Activated T-helper 2 cell treated with anti-CD3 and anti-CD28 coated beads, Interferon-gamma antibody, Interleukin-2, Interleukin-4, amounts not matched to agents 10 μg/mL and 5 μg/mL and 100 μg/mL, durations not matched to agents 14 hours and 24 hours and 36 hours (primary cell): ENCODE measurements at places on chromosomes 16 and 17. TPM values are rescaled to one million over a fixed set of nuclear protein-coding genes. Genes with fewer than 3 reads are reported as not detected.
A peak's percentile ranks its signal among the peaks of the same experiment; 100 is the strongest.

DNA sequence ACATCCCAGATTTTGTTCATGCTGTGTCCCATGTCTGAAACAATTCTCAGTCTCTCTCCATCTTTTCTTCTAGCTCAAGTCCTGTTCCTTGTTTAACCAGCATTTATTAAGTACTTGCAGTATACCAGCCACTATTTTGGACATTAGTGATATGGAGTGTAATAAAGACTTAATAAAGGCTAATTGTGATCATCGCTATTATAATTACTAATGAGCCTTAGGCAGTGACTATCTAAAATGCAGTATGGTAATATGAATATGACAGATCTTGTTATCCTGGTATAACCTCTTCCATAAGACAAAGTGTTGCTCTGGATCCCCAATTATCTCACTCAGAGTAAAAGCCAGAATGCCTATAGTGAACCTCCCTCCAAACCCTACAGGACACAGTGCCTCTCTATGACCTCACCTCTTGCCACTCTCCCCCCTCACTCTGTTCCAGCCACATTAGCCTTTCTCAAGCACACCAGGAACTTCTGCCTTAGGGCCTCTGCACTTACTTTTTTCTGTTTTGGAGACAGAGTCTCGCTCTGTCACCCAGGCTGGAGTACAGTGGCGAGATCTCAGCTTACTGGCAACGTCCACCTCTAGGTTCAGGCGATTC, 1.8 kb upstream of the FLOT2 start:
- no peak for DNase-seq

DNA sequence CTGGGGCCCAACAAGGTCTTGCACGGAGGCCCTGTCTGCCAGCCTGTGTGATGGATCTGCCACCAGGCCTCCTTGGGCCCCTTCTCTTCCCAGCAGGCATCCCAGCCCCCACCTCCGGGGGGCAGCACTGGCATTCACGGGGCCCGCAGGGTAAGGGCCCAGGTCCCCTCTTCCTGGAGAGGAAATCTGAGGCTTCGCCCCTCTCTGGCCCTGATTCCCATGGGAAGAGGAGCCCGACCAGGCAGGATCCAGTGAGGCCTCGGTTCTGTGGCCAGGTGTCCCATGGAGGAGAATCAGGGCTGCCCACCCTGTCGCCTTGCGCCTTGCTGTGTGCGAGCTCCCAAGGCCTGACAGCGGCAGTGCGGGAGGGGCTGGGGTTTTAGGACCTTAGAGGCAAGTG, 48.4 kb downstream of the PDPK1 start:
- DNase-seq: no peak

DNA sequence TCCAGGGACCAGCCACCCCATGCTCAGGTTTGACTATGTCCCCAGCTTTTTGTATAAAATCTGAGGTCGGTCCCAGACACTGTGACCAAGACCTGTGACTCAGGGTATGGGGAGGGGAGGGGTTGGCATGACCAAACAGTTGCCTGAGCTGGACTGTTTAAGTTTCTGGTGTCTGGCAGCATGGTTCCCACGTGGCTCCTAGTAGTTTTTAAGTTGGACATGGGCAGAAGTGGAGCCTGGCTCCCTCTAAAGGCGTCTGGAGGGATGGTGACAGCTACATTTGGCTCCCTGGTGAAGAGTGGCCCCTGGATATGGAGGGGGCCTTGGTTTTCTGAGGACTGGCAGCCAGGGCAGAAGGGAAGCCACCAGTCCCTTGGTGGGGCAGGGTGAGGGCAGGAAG, 7.9 kb downstream of the SMCR8 start:
- DNase-seq: no peak

GRCh38 chr17:79075446-79075750, 774 bp downstream of the ENGASE start:
- peak; percentile 21 for DNase-seq

DNA sequence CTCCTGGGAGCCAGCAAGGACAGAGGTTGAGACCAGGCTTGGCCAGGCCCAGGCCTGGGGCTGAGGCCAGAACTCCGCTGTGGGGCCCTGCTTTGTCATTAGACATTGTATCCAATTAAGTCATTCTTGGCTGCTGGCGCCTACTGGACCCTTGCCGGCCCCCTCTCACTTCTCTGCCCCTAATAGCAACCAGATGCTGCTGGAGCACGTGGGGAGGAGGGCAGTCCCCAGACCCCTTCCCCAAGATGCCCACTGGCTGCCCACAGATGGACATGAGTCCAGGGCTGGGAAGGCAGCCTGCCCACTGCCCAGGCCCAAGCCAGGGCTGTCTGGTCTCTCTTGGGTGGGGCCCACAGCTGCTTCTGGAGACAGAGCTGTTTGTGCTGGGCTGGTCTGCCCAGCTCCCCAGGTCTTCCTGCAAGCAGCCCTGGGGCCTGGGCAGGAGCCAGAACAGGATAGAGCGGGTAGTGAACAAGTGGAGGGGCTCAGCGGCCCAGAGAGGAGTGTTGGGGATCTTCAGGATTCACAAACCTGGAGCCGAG, 7.8 kb downstream of the PLXDC1 start:
- DNase-seq: no peak

DNA sequence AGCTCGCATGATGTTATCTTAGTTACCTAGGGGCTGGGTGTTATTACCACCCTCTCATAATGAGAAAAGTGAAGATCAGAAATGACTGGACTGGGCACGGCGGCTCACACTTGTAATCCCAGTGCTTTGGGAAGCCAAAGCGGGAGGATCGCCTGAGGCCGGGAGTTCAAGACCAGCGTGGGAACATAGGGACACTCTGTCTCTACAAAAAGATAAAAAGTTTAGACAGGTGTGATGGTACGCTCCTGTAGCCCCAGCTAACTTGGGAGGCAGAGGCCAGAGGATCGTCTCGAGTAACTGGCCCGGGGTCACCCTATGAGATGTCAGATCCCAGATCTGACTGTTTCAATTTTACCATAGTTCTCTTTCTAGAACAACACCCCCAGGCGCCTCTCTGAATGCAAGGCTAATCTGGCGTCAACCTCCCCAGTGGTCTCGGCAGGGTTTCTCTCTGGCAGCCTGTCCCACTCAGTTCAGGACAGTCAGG, 1.9 kb upstream of the CCDC102A start:
- DNase-seq: no peak

Gene TOP2A
- total RNA-seq: 193 and 199 TPM in 2 replicates

DNA sequence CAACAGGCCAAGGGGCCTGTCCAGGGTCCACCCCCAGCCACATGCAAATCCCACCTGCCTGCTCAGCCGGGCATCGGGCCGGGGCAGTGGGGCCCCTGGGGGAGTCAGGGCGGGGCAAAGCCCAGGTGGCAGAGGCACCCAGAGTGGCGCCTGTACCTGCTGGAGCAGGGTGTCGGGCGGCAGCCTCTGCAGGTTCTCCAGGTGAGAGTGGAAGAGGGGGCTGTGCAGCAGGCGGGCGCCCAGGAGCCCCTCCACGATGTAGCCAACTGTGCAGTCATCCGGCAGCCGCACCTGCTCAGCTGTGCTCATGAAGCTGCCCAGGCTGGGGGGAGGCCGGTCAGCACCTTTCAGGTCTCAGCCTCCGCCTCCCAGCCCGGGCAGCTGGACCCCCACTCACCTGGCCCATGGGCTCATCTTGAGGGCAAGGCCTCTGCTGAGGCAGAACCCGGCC, 2.1 kb downstream of the RFNG start:
- DNase-seq: no peak

DNA sequence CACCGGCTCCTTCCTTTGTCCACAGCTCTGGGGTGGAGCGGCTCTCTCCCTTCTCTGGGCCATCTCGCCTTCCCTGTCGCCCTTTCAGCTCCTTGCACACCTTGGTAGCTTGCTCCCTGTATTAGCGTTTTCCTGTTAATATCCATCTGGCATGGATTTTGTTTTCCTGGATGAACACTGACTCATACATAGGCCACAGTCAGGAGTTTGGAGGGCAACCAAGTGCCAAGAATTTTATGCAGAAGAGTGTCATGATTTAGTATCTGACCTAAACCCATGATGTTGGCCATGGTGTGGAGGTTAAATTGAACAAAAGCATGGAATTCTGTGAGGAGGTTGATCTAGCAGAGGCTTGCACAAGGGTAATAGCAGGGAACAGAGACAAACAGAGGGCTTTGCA, 180.9 kb downstream of the AIPL1 start:
- no peak for DNase-seq

DNA sequence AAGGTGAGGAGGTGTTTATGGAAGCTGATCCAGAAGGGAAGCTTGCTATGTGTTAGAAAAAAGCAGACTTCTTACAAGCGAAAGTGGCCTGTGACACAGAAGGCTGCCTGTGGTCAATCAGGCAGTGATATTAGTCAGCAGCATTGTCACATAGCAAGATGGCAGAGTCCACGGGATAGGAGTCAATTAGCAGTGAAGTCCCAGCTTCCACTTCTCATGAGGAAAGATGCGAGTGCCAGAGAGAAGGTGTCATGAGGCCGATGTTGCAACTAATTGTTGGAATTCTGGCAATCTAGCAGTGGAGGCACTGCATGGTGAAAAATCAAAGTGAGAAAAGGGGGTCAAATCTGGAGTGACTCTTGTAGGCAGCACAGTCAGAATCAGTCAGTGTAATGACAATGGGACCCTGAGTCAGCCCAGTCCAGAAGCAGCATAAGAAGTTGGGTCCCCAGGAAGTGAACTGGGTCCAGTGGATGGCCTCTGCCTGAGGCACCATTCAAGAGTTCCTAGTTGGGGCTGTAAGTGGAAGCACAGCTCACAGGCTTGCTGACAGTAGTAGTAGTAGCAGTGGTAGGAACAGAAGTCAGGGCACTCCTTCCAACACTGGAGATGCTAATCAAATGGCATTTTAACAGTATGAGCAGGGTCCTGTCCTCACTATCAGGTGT, 85.1 kb downstream of the TNFRSF13B start:
- DNase-seq: no peak

Gene NOXO1
- total RNA-seq: 0.21 and 0.23 TPM in 2 replicates

- DNase-seq: peak; percentile 92
Measured at GRCh38 chr17:39450847-39451581, at the start of gene MED1. MED1 (minus strand) TSS chr17:39451263; CDS start chr17:39451062, 201 bp downstream.

Gene FOXJ1
- total RNA-seq: 0.11 TPM in 2 replicates

Gene USP6
- total RNA-seq: 0.07 TPM in 1 of 2 replicates, not detected in the other

GRCh38 chr17:79249929-79250521, 175.4 kb downstream of the ENGASE start:
- DNase-seq: no peak

Gene TP53TG3C
- not detected in 2 replicates for total RNA-seq

GRCh38 chr17:74458835-74459234, 7.6 kb upstream of the CD300A start:
- DNase-seq: no peak

DNA sequence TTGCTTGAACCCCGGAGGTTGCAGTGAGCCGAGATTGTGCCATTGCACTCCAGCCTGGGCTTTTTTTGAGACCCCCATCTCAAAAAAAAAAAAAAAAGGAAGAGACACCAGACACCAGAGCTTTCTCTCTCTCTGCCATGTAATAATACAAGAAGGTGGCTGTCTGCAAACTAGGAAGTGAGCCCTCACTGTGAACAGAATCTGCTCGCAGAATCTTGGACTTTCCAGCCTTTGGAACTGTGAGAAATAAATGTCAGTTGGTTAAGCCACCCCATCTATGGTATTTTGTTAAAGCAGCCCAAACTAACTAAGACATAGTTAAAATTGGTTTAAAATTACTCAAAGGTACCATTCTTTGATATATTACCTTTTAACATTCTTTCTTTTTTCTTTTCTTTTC, 10.1 kb upstream of the STX1B start:
- no peak for DNase-seq

- DNase-seq: no peak
Measured at GRCh38 chr16:2948807-2949704, 15.0 kb upstream of the KREMEN2 start.

Gene UMOD
- not detected in 2 replicates for total RNA-seq

DNA sequence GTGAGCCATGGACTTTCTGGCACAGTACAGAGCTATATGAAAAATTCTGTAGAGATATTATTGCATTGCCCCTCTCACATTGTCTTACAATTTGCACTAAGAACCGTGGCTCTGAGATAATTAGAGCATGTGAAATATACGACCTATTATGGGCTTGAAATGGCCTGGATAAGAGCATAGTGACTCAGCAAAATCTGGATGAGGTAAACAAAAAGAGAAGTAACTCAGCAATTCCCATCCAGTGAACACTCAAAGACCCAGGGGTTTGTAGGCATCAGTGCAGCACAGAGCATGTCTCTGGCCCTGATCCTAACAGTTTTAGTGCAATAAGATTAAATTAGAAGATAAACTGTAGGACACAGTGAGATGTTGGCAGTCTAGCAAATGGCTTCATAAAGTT, 317.2 kb upstream of the MYOCD start:
- no peak for DNase-seq

DNA sequence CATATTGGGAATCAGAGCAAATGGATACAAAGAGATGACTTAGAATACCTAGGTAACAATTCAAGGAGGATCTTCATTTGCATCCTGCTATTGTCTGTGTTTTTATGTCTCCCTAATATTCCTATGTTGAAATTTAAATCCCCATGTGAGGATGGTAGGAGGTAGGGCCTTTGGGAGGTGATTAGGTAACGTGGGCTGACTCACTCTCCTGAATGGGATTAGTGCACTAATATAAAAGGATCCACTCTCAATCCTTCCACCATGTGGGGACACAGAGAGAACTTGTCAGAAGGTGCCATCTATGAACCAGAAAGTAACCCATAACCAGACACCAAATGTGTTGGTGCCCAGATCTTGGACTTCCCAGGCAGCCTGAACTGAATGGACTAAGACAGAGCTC, 83.4 kb downstream of the CDH8 start:
- DNase-seq: no peak

- no peak for DNase-seq
Measured at GRCh38 chr16:28923652-28924398, 1.2 kb downstream of the RABEP2 start.

Gene FN3K
- total RNA-seq: 3.6 and 4.0 TPM in 2 replicates

Gene CHD3
- 158 and 164 TPM in 2 replicates for total RNA-seq

- DNase-seq: no peak
Measured at GRCh38 chr16:356741-357140, 4.2 kb upstream of the AXIN1 start.

- no peak for DNase-seq
Measured at GRCh38 chr17:50356418-50356817, 10.5 kb downstream of the XYLT2 start.

DNA sequence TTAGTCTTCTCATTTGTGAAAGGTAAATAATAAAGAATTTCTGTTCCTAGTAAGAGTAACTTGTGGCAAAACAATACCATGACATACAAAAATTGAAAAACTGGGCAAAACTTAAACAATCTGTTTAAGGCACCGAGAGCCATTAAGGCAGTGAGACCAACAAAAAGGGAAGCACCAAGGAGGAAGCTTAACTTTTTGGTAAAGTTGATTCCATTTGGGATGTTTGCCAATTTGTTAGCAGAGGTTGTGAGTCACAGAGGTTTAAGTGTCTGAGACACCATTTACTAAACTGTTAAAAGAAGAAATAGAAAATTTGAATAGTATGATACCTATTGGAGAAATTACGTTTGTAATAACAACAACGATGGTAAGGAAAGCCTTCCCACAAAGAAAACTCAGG, 4.9 kb downstream of the SLC35G3 start:
- no peak for DNase-seq

Gene EVPLL
- total RNA-seq: not detected in 2 replicates
